ENCODE measurements at places on chromosomes 13 and 19.

DNA sequence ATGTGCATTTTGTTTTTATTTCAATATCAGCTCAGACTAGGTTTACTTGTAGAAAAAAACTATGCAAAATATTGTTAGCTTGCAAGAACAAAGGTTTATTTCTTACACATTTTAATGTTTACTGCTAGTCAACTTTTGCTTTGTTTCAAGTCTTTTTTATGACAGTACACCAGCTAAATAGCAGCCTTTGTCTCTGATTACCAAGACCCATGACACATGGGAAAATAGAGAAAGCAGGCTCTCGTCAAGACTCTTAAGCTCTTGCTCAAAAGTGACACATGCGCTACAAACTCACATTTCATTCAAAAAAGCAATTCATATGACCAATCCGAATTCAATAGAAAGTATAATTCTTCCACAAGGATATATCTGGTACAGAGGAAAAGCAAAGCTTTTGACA, 642.3 kb upstream of the SLITRK1 start:
- no peak for DNase-seq

DNA sequence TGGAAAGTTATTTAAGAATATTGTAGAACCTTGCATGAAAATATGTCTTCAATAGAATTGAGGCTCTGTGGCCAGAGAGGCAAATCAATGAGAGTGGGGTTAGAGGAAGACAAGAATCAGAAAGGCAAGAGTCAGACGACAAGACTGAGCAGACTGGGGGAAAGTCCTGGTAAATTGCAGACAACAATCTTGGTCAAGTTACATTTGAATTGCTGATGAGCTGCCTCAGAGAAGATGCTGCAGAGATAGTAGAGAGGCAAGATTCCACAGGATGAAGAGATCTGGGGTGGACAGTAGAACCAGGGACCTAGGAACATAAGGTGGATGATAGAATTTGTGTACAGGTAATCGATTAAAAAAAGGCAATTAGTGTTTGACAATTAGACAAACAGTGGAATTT, 133.8 kb downstream of the RXFP2 start:
- no peak for DNase-seq

- DNase-seq: no peak
These were observed 278.7 kb downstream of the PCDH9 start for GRCh38 chr13:66951426-66951825.

DNA sequence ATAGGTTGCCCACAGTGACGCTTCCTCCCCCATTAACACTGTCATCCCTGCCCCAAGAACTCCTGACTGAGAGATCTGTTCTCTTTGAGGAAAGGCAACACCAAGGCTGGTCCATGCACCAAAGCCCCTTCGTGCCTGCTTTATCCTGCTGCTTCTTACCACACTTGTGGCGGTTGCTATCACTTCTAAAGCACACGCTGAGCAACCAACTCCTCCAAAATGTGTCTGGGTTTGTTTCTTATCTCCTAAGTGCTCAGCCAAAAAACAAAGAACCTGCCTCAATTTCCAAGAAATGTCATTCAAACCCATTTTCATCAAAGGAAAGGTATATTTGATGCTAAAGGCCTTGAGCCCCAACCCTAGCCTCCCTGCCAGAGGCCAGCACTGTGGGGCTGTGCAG, 14.6 kb downstream of the ATP7B start:
- no peak for DNase-seq

Data from NCI-H1436 (cell line).